ENCODE measurements at places on chromosomes 7 and 10.

- DNase-seq, result no peak
Measured at GRCh38 chr10:69223028-69223342, 2.9 kb downstream of the HKDC1 start.

GRCh38 chr7:156074084-156074483 is 261.8 kb upstream of the SHH start:
- DNase-seq, result no peak

- no peak for DNase-seq
Measured at GRCh38 chr7:86933295-86933845, 126.1 kb downstream of the ELAPOR2 start.

DNA sequence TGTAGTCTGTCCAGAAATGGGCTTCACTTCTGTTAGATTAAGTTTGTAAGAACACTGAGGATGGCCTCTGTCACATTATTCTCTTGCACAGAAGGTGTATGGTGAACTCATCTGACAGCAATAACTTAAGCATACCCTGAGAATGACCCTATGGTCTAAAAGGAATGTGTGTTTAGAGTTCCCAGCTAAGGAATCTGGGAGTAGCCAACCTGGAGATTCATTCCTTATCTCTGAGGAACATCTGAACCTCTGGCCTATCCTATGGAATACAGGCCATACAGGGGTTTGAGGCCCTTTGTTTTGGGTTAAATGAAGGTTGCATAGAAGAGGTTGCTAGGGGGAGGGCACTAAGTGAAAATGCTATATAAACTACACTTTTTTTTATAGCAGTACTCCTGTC is 41.4 kb downstream of the LAMB4 start:
- no peak for DNase-seq

- no peak for DNase-seq
Measured at GRCh38 chr7:108026116-108026515, 23.2 kb upstream of the LAMB1 start.

DNA sequence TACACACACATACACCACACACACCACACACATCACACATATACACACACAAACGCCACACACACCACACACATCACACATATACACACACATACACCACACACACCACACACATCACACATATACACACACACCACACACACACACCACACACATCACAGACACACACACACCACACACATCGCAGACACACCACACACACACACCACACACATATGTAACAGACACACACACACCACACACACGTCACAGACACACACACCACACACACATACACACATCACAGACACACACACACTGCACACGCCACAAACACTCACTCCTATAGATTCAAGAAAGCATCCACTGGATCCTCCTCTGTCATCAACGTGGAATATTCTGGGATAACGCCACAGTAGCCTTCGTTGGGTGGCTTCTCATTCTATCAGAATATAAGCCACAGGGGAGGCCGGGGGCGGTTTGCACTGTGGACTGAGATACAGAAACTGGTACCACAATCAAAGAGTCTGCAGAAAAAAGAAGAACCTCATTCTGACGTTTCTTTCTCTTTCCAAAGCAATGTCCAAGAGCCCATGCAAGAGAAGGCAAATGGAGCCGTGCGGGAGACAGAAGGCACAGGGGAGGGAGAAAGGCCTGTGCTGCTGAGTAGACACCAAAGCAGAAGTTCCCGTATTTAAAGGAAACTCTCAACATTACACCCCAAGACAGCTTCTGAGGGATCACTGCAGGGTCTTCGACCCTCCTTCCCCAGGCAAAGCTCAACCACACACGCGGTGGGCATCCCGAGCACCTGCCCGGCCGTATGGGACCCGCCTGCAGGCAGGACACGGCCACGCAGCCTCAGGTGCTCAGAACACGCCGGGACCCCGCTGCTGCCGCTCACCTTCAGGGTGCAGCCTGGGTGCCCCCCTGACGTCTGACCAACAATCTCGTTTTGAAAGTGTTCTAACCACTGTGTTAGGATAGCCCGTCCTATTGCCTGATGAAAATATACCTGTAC is 321.2 kb downstream of the DNAJB6 start:
- DNase-seq, result no peak

DNA sequence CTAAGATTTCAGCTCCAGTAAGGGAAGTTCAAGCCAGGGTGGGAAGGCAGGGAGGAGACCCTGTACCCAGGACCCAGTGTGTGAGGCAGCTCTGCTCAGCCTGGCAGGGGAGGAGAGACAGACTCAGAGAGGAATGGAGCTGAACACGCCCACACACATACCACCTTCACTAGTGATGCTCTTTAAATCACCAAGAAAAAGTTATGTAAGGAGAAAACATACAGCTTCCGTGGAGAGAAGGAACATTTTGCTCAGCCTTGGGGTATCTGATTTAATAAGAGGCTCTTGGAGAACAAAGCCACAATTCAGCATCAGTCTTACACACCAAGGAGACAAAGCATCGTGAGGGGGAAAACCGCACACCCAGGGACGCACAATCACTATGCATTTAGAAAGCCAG is 62.9 kb downstream of the PRKAG2 start:
- DNase-seq, result no peak

Data from fibroblast of lung (primary cell).